AG09319 (cell line): ENCODE measurements at places on chromosomes 12 and 14.

GRCh38 chr12:1410794-1411193, 183.6 kb downstream of the FBXL14 start:
- DNase-seq, result no peak

DNA sequence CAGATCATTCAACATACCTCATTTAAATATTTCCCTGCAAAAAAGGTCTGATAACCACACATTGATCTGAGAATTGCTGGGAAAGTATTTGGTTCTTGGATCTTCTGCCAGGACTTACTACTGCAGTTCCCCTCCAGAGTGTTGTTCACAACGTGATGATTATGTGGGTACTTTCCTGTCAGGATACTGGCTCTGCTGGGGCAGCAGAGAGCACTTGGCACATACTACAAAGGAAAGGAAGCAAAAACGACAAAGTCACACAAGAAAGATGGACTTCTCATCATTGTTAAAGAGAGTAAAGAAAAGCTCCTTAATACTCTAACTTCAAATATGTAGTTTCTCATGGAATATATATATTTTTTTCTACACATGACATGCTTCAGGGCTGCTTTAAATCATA, 11.5 kb downstream of the GNS start:
- DNase-seq, result no peak

DNA sequence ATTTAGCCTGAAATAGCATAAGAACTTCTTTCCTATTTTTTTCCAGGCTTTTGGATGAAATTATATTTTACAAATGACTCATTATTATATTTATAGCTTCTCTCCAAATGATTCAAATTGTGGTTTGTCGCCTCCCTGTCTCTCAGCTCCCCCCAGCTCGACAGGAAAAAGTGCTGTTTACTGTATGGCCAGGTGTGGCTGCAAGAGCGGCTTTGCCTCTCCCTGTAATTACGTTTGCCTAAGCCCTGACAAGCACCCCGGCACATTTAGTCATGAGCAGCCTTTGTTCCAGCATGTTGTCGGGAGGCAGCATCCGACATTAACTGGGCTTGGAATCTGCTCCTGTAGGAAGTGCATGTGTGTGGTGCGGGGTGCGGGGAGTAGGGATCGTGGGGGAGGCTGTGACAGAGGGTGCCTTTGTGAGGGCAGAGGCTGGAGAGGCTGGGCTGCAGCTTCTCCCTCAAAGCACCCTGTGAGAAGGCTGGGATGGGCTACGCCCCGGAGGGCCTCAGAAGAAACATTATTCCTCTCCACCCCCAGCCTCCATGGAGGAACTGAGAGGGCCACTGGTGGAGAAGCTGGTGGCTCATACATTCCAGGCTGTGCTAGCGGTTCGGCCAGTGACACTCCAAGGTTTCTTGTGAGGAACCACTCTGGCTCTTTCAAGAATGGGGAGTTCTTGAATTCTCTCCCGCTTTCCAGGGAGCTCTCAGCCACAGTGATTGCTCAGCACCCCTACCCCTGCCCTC, 42.1 kb upstream of the CTDSP2 start:
- no peak for DNase-seq

GRCh38 chr14:65006261-65006721, 19.6 kb downstream of the FNTB start:
- DNase-seq, result no peak

GRCh38 chr14:22088614-22089342, 415.2 kb upstream of the OR4E1 start:
- DNase-seq, result no peak

GRCh38 chr12:54603872-54604271, 15.4 kb upstream of the PPP1R1A start:
- DNase-seq, result no peak

DNA sequence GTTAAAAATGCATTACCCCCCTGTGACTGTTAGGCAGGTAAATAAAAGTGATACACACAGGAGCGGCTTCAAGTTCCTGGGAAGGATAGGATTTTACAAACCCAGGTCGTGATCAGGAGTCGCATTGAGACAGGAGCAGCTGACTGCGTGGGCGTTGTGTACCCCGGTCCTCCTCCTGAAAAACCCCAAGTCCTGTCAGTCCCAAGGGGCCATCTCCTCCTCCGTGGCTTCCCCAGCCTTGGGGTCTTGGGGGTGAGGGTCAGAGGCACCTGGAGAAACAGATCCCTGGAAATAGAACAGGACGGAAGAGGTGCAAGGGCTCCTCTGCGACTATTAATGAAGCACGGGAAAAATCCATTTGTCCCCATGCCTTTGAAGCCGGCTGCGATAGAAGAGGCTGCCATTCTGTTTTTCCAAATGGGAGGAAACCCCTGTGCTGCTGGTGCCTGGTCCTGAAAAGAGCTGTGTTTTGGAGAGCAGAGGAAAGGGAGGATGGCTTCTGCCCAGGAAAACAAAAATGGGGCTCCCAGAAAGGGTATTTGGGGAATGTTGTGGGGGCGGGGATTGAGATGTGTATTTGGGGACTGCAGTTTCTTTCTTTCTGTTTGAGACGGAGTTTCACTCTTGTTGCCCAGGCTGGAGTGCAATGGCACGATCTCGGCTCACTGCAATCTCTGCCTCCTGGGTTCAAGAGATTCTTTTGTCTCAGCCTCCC, 143.1 kb downstream of the ZNF664 start:
- no peak for DNase-seq

GRCh38 chr14:90599748-90600507, 203.1 kb downstream of the CALM1 start:
- no peak for DNase-seq

GRCh38 chr14:68637106-68638021, 155.5 kb downstream of the ZFP36L1 start:
- DNase-seq, result no peak

DNA sequence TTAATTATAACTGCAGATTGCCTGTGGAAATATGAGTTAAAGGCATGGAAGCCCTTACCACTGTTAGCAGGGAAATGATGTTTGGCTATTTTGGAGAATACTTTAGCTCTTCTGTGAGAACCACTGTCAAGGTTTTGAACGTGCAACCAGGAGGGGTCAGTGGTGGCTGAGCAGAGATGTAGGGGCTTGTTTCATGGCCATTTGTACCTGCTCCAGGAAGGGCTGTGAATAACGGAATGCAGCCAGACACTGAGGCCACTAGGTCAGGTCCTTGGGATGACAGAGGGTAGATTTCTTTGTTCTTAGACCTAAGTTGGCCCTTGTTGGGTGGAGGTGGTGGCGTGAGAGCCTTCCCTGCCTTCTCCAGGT, 8.3 kb downstream of the TRAF3 start:
- DNase-seq, result no peak

GRCh38 chr12:106978035-106978800, 8.7 kb downstream of the MTERF2 start:
- no peak for DNase-seq

DNA sequence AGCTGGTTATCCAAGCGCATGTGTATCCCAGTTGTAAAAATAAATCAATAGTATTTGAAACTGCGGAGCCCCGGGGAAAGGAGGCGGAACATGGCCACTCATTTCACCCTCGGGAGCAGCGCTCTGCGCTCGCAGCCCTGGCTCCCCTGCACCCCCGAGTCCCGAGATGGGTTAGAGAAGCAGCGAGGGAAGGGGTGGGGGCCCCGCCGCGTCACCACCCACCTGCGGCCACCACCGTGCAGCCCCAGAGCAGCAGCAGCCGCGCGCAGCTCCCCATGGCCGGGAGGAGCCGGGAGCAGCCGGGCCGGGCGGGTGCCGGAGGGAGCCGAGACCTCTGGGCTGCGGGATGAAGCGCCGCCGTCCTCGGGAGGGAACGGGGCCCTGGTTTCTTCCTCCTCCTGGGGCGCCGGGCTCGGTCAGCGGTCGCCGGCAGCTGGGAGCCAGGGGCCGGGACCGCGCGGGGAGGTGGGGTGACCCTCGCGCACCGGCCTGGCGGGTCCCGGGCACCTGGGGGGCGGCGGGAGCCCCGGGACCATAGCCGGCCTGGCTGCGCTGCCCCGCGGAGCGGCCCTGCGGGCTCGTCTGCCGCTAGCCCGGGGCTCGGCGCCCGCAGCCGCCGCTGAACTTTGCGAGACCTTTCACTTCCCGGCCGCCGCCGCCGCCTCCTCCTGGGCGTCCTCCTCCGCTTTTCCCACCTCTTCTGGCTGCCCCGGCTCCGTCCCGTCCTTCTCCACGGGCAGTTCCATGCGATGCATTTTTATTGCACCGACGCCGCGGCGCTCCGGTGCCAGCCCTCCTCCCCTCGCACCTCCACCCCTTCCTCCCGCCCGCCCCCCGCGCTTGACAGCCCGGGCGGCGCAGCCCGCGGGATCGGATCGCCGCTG, at the start of gene NTN4:
NTN4 (minus strand) TSS at position 732 of the 884 bp plus-strand sequence; CDS start at position 277, 455 bp downstream.
- no peak for DNase-seq

GRCh38 chr14:61355892-61356325, 34.5 kb downstream of the PRKCH start:
- DNase-seq, result no peak

DNA sequence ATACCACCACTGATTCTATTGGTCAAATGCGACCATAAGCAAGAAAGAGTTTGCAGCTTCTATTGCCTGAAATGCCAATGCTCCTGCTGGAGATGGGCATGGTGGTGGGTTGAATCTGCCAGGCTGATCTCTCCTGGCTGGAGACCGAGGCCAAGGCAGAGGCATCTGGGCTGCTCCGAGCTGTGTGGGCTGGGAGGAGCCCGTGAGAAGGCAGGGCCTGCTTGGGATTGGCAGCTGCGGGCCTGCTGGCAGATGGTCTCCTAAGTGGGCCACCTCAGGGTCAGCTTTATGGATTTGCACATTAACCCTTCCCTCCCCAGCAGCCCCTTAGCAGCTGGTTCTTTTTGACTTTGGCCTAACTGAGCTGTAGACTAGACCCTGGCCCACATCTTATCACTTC, 25.4 kb downstream of the SRRM4 start:
- DNase-seq, result no peak

GRCh38 chr12:113844495-113845210, 121.5 kb downstream of the RBM19 start:
- DNase-seq, result no peak
